Activated naive CD8-positive, alpha-beta T cell treated with anti-CD3 and anti-CD28 coated beads for 36 hours (primary cell): ENCODE measurements at places on chromosomes 2 and 18. TPM values are rescaled to one million over a fixed set of nuclear protein-coding genes. Genes with fewer than 3 reads are reported as not detected.

DNA sequence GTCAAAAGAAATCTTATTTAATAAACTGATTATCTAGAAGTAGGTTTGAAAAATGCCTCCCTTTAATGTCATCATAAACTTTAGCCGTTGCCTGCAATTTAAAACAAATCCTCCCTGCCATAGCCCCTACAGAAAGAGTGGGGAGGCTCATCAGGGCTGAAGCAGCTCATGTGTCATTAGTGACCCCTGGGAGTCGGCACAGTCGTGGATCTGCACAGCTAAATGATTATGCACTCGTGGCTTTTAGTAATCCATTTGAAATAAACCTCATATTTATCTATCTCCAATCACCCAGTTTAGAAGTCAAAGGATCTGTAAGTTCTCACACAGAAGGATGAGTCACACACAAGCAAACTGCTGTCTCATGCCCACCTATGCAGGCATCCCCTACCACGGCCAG, 277.3 kb downstream of the SS18 start:
- no peak for DNase-seq
- H3K4me3 ChIP-seq, result no peak overlapping the region
- H3K27ac ChIP-seq, result no peak overlapping the region
- peaks cover 9% of the 10 kb centered on the region for H3K4me1 ChIP-seq

DNA sequence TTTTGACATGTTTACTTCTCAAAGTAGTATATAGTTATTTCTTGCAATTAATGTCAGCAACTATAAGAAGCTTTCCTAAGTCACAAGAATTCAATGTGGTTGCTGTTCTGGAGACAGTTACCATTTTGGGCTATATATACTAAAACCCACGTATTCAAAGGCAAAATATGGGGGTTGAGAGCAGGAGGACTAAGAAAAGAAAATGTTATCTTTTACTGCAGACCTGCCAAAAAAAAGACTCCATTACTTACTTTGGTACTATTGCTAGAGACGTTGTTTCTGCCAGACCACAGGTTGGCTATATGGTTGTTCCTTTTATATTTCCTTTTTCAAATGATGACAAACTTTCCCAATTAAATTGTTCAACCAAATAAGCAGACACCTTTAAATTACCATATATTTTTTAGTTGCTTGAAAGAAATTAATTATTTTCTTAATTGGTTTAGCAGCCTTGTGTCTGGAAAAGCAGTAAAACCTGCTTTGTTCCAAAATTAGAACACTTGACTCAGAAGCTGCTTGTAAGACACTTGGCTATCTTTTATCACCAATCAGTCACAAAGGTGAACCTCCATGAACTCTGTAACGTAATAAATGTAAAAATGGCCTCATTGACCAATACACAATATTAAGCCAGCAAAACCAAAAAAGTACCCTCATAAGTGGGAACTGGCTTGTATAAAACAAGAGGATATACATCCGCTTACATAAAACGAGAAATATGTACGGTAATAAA, 8.2 kb upstream of the OSGEPL1 start:
- no peak overlapping the region for H3K27ac ChIP-seq
- no peaks in the 10 kb centered on the region for H3K27me3 ChIP-seq
- H3K4me1 ChIP-seq, result peaks cover 3% of the 10 kb centered on the region
- H3K4me3 ChIP-seq, result no peak overlapping the region

DNA sequence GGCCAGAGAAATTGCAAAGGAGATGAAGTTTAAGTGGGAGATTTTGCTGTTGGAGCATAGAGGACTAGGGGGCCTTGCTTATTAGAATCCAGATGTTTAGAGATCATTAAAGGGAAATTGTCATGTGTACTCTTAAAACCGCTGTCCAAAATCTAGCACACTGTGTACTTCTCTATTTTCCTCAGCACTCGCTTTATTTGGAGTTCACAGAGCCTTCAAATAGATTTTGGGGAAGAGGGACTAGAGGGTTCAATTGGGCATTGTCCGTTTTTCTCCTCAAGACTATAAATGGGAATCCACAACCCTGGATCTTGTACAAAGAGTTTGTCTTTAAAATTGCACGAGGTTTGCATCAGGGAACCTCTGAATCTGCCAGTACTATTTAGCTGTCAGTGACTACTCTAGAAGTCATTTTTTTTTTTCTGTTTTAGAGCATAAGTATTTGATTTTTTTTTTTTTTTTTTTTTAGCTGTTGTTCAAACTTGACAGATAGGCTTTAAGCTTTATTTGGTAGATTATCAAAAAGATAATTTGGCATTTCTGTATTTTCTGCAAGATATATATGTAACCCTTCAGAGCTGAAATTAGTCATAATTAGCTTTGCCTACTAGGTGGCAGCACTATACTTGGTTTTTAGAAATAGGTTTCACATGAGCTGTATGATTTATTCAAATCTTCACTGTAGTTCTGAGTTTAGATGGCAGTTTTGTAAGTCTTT, 14.2 kb downstream of the PMS1 start:
- no peak overlapping the region for H3K4me3 ChIP-seq
- no peaks in the 10 kb centered on the region for H3K27me3 ChIP-seq
- no peak for DNase-seq
- peaks cover 14% of the 10 kb centered on the region for H3K4me1 ChIP-seq
- H3K36me3 ChIP-seq, result peaks cover 22% of the 10 kb centered on the region

DNA sequence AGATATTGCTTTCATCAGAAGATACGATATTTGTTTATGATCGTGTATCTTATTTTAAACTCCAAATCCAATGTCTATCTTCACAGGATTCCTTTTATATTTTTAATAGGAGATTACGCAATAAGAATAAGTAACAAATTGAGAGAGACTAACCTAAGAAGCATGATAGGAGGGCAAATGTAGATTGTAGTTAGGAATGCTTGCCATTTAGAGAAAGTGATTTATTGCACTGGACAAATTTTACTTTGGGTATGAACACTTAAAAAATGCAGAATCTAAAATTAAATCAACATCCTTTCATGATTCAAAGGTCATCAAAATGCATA, 563.4 kb upstream of the POU3F3 start:
- H3K27me3 ChIP-seq, result peaks cover 4% of the 10 kb centered on the region
- H3K27ac ChIP-seq, result no peak overlapping the region
- no peak for DNase-seq
- no peaks in the 10 kb centered on the region for H3K36me3 ChIP-seq
- H3K4me3 ChIP-seq, result no peak overlapping the region

GRCh38 chr18:62723666-62724281, 8.4 kb downstream of the PHLPP1 start:
- no peak for DNase-seq
- peaks cover 31% of the 10 kb centered on the region for H3K4me1 ChIP-seq
- H3K4me3 ChIP-seq, result no peak overlapping the region
- H3K36me3 ChIP-seq, result peaks cover 7% of the 10 kb centered on the region
- H3K27me3 ChIP-seq, result peaks cover 5% of the 10 kb centered on the region
- no peak overlapping the region for H3K27ac ChIP-seq

- no peak overlapping the region for H3K4me3 ChIP-seq
- H3K36me3 ChIP-seq, result no peaks in the 10 kb centered on the region
- H3K4me1 ChIP-seq, result peaks cover 1% of the 10 kb centered on the region
- H3K27ac ChIP-seq, result no peak overlapping the region
- no peak for DNase-seq
Measured at GRCh38 chr2:151056870-151057269, 204.8 kb downstream of the RBM43 start.

- H3K4me3 ChIP-seq, result no peak overlapping the region
- no peaks in the 10 kb centered on the region for H3K27me3 ChIP-seq
- H3K4me1 ChIP-seq, result peaks cover 13% of the 10 kb centered on the region
- H3K27ac ChIP-seq, result no peak overlapping the region
- DNase-seq, result peak; percentile 2
- peaks cover 14% of the 10 kb centered on the region for H3K36me3 ChIP-seq
Measured at GRCh38 chr18:67300498-67300897, 216.0 kb downstream of the DSEL start.

DNA sequence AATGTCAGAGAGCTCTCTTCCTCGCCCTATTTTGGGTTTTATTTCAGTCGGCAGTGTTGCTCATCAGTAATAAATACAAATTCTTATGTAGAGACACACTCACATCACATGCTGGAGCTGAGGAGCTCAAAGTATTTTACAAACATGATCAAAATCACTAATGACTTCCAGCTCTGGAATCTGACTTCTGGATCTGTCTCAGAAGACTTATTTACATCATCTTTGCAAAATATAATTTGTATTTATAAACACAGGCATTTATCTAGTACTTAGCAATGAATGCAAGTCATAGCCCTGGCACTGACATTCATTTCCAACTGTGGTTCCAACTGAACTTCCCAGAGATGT, 327.1 kb downstream of the NCKAP5 start:
- H3K4me3 ChIP-seq, result no peak overlapping the region
- H3K36me3 ChIP-seq, result no peaks in the 10 kb centered on the region
- peaks cover 5% of the 10 kb centered on the region for H3K27me3 ChIP-seq
- no peak for DNase-seq
- no peaks in the 10 kb centered on the region for H3K4me1 ChIP-seq
- H3K27ac ChIP-seq, result no peak overlapping the region

- no peak for DNase-seq
- no peaks in the 10 kb centered on the region for H3K4me1 ChIP-seq
- no peak overlapping the region for H3K4me3 ChIP-seq
- H3K27me3 ChIP-seq, result peaks cover 3% of the 10 kb centered on the region
- H3K36me3 ChIP-seq, result no peaks in the 10 kb centered on the region
- no peak overlapping the region for H3K27ac ChIP-seq
Measured at GRCh38 chr18:8504880-8505435, 104.3 kb upstream of the RAB12 start.

- peaks cover 3% of the 10 kb centered on the region for H3K27me3 ChIP-seq
- H3K4me3 ChIP-seq, result no peak overlapping the region
- no peak overlapping the region for H3K27ac ChIP-seq
- peaks cover 4% of the 10 kb centered on the region for H3K4me1 ChIP-seq
- H3K36me3 ChIP-seq, result no peaks in the 10 kb centered on the region
Measured at GRCh38 chr2:120707816-120708215, 27.9 kb upstream of the GLI2 start.

DNA sequence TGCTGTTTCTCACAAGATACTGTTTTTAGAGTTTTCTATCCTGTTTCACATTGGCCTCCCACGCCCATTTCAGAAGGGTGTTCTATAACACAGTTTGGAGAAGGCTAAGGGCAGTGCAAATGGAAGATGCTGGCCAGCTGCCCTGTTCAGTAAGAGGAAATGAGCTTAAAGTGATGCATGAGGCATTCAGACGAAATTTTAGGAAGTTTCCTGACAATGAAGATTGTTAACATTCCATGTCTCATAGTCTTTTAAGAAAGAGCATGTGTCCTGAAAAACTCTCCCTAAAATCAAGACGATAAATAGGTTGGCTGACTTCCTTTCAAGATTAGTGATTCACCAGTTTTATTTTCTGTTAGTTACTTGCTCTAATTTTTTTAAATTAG, 484.2 kb upstream of the NRP2 start:
- DNase-seq, result no peak
- no peak overlapping the region for H3K27ac ChIP-seq
- no peak overlapping the region for H3K4me3 ChIP-seq
- H3K27me3 ChIP-seq, result no peaks in the 10 kb centered on the region
- H3K4me1 ChIP-seq, result peaks cover 8% of the 10 kb centered on the region

- DNase-seq, result no peak
- H3K27ac ChIP-seq, result peak overlapping the region; percentile 10
- peaks cover 3% of the 10 kb centered on the region for H3K27me3 ChIP-seq
Measured at GRCh38 chr2:239279508-239280295, 121.1 kb downstream of the HDAC4 start.

- H3K36me3 ChIP-seq, result no peaks in the 10 kb centered on the region
- H3K4me3 ChIP-seq, result no peak overlapping the region
- H3K4me1 ChIP-seq, result no peaks in the 10 kb centered on the region
Measured at GRCh38 chr18:75100832-75101630, 107.9 kb downstream of the PTGR3 start.

DNA sequence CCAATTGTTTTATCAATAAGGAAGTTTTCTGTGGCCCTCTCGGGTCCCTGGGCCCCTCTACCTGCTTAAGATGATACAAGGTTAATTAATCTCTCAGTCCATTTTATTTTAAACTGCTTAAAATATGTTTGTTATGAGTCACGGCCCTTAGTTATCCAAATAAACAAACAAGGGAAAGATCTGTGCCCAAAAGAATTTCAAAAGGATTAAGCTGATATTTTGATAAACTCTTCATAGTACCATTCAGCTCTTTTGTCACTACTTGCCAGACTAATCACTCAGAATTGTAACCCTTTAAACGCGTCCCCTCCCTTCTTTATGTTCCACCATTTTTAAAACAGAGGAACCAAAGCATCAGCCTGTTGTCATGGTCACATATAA, 144.7 kb upstream of the STK17B start:
- no peak for DNase-seq
- no peaks in the 10 kb centered on the region for H3K36me3 ChIP-seq

- DNase-seq, result peak; percentile 81
- peak within 1 kb of the TSS; percentile 96 for H3K27ac ChIP-seq
- H3K4me1 ChIP-seq, result peaks cover 25% of the 10 kb centered on the region
- peak within 1 kb of the TSS; percentile 98 for H3K4me3 ChIP-seq
Measured at GRCh38 chr2:210476194-210477128, at the start of gene LANCL1. Gene LANCL1 (minus strand): TSS chr2:210476759. CDS start chr2:210476396, 363 bp downstream.

DNA sequence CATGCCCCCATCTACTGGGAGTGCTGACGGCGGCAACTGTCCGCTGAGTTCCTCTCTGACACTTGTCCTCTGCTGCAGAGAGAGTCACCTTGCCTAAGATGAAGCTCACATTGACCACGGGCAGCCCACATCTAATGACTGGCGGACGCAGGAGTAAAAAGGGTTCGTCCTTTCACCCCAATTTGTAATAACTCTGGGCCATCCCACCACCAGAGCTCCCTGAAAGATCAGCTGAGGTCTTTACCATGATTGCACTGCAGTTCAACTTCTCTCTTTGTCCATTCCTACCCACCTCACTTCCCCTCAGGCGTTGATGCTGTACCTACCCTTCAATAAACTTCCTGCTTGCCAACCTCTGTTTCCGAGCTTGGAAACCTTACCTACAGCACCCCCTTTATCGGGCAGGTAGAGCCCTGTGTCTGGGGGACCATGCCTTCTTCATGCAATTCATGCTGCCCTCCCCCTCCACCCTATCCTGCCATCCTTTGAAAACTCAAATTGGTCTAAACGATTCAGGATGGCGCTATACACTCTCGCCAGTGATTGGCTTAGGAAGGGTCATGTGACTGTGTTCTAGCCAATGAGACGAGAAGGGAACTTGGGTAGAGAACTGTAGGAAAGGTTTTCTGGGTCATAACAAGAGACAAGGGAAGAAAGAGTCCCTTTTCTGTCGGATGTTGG, 10.3 kb upstream of the B3GNT2 start:
- H3K27ac ChIP-seq, result no peak overlapping the region
- H3K27me3 ChIP-seq, result no peaks in the 10 kb centered on the region
- no peak for DNase-seq
- no peaks in the 10 kb centered on the region for H3K36me3 ChIP-seq

Gene LIPT1
- 6.4 TPM for total RNA-seq

Gene PTH2R
- total RNA-seq, result not detected

Gene KYNU
- not detected for total RNA-seq

Gene CCDC121
- 0.68 TPM for total RNA-seq

Gene SEMA4F
- total RNA-seq, result 4.2 TPM

Gene CCDC141
- 4.8 TPM for total RNA-seq

Gene INHBB
- not detected for total RNA-seq

Gene LOXL3
- 2.7 TPM for total RNA-seq

Gene TEX44
- not detected for total RNA-seq

Gene CCDC74A
- total RNA-seq, result 8.2 TPM
